ENCODE measurements at places on chromosomes 13 and 19.

GRCh38 chr13:65943708-65944107 lies 1286.4 kb downstream of the PCDH9 start:
- DNase-seq, result no peak

- DNase-seq, result no peak
Observed at GRCh38 chr19:19062454-19063182, 1.2 kb upstream of the SLC25A42 start.

- no peak for DNase-seq
Observed at GRCh38 chr13:93496985-93497673, 270.5 kb downstream of the GPC6 start.

DNA sequence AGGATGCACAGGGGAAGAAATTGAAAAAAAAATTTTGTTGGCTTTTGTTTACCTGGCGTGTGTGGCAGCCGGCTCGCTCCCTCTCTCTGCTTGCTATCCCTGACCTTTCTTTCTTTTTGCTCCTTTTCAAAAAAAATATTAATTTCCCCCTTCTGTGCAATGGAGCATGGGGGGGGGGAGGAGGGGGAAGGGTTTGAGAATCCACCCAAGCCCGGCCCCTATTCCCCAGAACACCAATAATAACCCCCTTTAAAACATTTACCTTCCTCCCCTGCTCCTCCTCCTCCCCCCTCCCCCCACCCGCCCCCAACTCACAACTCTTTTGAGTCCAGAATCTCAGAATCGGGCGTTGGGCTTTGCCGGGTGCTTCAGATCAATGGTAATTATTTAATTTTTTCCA lies 28.4 kb downstream of the NFIX start:
- DNase-seq, result no peak

DNA sequence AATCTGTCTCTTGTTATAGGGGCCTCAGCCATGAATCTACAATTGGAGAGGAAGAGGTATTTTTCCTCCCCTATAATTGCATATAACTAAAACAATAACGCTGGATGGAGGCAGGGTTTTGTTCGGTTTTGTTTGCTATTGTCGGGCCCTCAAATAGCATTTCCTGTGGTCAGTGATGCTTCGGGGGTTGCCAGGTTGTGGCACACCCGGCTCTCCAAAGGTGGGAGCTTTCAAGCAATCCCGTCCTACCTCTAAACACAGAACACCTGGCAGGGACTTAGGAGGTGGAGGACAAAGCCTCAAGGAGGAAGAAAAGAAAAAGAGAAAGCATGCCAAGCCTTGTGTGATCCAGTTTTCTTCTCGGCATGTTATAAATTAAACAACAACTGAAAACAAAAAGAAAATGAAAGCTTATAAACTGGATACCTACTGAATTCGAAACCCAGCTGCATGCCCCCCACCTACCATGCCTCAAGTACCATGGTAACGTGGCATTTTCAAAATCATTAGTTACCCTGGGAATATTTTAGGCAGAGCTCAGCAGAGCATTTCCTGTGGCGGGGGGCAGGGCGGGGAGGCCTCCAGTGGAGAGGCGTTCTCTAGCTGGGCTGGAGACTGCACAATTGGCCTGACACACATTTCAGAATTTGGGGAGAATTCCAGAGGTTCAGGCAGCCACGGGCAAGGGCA lies 213.8 kb downstream of the DCLK1 start:
- DNase-seq, result no peak

DNA sequence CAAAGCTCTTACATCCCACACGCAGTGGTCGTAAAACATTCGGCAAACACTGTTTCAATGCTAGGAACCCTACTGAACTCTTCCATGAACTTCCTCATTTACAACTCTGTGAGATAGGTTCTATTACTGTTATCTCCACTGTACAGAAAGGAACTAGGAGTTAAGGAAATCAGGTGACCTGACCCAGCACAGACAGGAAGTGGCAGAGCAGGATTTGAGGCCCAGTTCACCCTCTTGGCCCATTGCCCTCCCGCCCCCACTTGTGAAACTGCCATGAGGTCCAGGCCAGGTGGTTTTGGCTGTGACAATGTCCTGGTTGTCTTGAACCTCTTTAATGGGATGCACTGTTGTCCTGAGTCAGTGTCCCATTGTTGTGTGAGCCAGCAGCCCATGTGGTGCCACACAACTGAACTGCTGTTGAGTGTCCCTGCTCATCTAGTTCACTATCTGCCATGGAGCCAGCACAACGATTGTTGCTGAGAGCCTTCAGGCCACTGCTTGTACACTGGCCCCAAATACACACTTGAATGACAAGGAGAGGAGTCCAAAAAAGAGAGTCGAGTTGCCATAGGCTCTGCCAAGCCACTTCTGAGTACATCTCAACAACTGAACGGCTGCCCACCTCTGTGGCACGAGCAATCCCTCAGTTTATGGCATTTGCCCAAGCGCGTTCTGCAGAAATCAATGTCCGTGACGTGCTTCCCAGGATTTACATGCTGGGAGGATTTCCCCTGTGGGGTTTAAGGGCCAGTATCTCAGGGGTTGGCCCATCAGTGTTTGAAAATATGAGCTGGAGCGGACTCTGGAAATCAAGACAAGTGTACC lies 484.6 kb downstream of the TSHZ3 start:
- DNase-seq, result no peak

- no peak for DNase-seq
Observed at GRCh38 chr19:1245494-1246264, 2.7 kb upstream of the MIDN start.
